ENCODE measurements at places on chromosomes 7 and 10. TPM values are rescaled to one million over a fixed set of nuclear protein-coding genes. Genes with fewer than 3 reads are reported as not detected.
A peak's percentile ranks its signal among the peaks of the same experiment; 100 is the strongest.

Gene PTPN12
- total RNA-seq, result 34.9 TPM

GRCh38 chr7:135359615-135360014, 126.0 kb downstream of the STRA8 start:
- DNase-seq, result no peak

Gene NAT16
- total RNA-seq, result not detected

DNA sequence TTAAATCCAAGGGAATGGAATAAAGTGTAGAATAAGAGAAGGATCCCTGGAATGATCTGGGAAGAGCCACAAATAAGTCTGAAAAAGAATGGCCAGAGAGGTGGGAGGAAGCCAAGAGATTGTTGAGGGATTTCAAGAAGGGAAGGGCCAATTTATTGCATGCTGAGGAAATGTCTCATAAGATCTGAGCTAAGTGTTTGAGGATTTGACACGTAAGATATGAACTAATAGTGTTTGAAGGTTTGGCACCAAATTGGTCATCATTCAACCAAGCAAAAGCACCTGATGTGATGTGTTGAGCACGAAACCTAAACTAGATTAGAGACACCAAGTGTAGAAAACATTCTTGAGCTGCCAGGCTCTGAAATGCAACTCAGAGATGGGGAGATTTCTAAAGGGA, 97.9 kb downstream of the TSPAN12 start:
- DNase-seq, result no peak

Gene SUGCT
- total RNA-seq, result 6.1 TPM

Gene TAS2R4
- 1.5 TPM for total RNA-seq

Gene BBIP1
- 22.5 TPM for total RNA-seq

GRCh38 chr7:121639705-121640104, 233.3 kb upstream of the PTPRZ1 start:
- no peak for DNase-seq

Gene CALML3
- total RNA-seq, result not detected

GRCh38 chr7:96996958-96997511, 8.3 kb upstream of the DLX6 start:
- no peak for DNase-seq

GRCh38 chr7:66668677-66669076, 40.0 kb downstream of the KCTD7 start:
- DNase-seq, result no peak

- DNase-seq, result no peak
These were observed 282.3 kb downstream of the USP6NL start for GRCh38 chr10:11329062-11329673.

DNA sequence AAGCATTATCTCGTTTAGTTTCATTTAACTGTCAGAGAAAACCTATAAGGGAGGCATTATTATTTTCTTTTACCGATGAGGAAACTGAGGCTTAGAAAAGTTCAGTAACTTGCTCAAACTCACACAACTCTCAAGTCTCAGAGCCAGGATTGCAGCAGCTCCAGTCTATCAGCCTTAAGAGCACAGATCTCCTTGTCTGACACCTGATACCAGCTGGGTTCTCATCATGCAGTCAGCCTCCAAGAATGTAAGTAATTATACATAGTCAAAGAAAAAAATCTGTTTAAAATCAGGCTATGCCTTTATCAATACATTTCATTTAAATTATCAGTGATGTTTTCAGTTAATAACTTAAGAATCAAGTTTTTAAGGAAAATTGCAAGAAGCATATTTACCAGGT, 236.6 kb upstream of the TCF7L2 start:
- DNase-seq, result no peak

DNA sequence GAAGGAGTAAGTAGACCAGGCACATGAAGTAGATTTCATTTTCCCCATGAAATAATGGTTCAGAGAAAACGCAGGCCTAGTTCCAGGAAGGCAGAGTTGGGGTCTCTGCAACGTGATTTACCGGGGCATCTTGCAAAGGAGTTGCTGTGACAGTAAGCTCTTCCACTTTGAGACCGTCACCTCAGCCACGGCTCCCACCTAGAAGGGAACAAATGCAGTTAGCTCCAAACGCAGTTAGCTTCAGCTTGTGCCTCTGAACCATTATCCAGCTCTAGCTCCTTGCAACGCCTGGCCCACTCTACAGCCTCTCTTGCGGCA, 7.0 kb upstream of the MYO1G start:
- DNase-seq, result no peak

DNA sequence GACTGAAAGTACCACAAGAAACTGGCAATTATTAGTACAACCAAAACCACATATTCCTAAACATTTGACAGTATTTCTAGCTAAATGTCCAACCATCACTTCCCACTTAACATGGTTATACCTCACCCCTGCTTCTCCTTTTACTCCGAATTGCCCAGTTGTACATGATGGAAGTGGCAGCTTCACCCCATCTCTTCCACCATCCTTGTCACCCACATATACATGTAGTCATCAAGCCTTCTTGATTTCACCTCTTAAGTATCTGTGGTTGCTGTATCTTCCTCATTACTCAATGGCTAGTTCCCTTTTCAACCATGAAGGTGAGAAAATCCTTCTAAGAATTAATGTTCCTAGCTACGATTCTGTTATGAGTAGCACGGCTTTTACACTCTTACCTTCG, 388.2 kb downstream of the CALN1 start:
- no peak for DNase-seq

Gene NPY4R2
- total RNA-seq, result not detected

GRCh38 chr10:21347043-21347784, 178.3 kb downstream of the SKIDA1 start:
- DNase-seq, result no peak

DNA sequence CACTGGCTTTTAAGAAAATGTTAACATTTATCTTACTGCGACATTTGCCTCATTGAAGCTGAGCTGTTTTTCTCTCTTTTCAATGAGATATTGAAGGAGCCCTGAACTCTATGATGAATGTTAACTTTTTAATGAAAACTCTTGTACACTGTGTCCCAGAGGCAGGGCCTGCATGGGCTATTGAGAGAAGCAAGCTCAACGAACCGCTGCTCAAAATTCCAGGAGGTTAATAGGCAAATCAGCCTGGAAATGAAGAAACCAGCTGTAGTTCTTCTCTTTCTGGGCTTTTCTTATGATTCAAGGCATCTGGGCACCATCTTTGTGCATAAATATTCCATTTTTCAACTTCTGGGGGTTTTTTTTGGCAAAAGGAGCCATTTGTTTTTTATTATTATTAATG, 168.4 kb upstream of the NPVF start:
- DNase-seq, result no peak

Gene OTUD1
- total RNA-seq, result 24.1 TPM

DNA sequence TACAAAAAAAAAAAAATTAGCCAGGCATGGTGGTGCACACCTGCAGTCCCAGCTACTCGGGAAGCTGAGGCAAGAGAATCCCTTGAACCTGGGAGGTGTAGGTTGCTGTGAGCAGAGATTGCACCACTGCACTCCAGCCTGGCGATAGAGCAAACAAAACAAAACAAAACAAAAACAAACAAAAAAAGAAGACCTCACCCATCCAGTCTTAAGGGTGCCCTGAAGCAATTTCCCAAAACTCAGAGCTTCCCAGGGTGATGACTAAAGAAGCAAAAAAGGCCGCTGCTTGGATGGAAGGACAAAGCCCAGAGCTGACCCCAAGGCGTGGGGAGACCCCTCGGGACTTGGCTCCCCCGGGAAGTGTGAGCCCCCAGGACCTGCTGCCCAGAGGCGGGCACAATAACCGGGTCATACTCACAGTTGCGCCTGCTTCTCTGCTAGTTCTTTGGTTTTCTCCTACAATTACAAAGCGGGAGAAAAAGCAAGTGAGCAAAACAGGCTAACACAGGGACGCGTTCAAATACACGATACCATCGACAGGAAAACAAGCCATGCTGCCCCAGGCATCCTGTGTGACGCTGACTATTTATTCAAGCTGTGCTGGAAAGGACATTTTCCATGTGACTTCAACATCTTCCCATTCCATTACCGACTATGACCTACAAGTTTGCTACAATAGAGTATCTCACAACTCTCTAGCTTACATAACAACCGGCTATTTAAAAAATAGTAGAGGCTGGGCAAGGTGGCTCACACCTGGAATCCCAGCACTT, 29.9 kb downstream of the PAPOLB start:
- DNase-seq, result no peak

DNA sequence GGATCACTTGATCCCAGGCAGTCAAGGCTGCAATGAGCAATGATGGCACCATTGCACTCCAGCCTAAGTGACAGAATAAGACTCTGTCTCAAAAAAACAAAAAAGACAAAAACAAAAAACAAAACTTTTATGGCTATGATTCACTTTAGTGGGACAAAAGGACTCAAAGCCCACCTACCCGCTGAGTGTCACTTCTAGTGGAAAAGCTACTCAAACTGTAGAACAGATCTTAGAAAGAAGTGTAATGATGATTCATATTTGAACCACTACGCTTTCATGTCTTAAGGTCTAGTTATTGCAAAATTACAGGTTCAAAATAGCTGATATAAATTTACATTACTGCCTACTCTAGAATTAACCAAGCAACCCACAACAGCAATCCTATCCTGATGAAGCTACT, 47.1 kb upstream of the OTUD1 start:
- no peak for DNase-seq

- DNase-seq, result no peak
These were observed 104.5 kb downstream of the NRCAM start for GRCh38 chr7:108351729-108352131.

DNA sequence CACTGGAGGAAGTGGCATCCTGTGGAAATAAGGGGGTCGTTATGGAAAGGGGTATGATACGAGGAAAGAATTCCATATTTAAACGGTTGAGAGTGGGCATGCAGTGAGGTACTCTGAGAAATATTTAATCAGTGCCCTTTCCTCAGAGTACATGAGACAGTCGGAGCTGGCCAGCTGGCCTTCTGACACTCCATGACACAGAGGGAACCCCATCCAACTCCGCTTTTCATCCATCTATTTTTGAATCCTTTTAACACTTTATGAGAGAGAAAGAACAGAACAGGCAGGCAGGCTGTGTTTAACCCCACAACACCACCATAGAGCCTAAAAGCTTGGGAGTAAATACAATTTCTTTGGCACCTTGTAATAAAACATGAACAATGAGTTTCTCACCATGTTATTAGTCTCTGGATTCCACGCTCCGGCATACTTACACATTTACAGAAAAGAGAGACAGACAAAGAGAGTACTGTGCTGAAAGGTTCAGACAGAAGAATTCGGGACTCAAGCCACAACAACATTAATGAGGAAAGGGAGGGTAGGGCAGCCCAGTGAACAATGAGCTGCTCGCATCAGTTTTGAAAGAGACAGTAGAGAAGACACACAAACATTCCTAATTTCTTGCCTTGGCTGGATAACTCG, 124.2 kb upstream of the PDLIM1 start:
- peak; percentile 60 for DNase-seq

- no peak for DNase-seq
These were observed 121.2 kb downstream of the SKAP2 start for GRCh38 chr7:26743205-26743604.

Gene IFT22
- total RNA-seq, result 25.9 TPM

- peak; percentile 71 for DNase-seq
These were observed 3.4 kb downstream of the LRRC27 start for GRCh38 chr10:132335189-132336063.

Gene CPA2
- total RNA-seq, result 0.44 TPM

GRCh38 chr7:14960721-14961120, 58.2 kb upstream of the DGKB start:
- DNase-seq, result no peak

GRCh38 chr10:132643709-132644526, 106.3 kb downstream of the INPP5A start:
- no peak for DNase-seq

GRCh38 chr7:158759245-158759614, 54.6 kb upstream of the NCAPG2 start:
- no peak for DNase-seq

- peak; percentile 14 for DNase-seq
These were observed 826.0 kb downstream of the SORCS1 start for GRCh38 chr10:106338486-106338885.

DNA sequence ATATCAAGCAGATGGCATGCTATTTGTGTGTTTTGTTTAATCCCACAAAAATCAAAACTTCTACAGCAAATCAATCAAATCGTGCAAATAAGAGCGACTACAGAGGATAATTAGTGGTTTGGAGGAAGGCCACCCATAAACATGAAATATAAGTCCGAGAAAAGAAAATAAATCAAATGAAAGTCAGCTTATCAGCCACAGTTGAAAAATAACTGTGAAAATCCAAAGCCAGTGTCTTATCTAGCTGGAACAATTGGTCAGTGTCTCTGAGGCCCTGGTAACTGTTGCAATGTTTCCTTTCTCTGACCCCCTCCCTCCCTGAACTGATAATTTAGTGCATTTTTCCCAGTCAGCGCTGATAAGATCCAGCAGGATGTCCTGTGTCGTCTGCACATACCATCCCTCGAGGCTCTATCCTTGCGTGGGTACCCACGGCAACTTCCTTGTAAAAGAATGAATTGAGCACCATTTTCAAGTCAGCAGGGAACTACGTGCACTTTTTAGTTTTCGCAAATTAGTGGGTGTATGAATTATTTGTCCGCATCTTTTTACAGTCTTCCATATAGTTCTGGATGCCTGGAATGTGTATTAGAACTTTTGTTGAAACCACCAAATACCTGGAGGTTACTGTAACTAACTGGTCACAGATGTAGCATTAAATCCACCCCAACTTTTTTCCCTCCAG, 10.8 kb upstream of the JCAD start:
- no peak for DNase-seq

Gene ITPRIP
- 2.6 TPM for total RNA-seq

GRCh38 chr10:43117777-43118583, 20.3 kb upstream of the CSGALNACT2 start:
- no peak for DNase-seq

DNA sequence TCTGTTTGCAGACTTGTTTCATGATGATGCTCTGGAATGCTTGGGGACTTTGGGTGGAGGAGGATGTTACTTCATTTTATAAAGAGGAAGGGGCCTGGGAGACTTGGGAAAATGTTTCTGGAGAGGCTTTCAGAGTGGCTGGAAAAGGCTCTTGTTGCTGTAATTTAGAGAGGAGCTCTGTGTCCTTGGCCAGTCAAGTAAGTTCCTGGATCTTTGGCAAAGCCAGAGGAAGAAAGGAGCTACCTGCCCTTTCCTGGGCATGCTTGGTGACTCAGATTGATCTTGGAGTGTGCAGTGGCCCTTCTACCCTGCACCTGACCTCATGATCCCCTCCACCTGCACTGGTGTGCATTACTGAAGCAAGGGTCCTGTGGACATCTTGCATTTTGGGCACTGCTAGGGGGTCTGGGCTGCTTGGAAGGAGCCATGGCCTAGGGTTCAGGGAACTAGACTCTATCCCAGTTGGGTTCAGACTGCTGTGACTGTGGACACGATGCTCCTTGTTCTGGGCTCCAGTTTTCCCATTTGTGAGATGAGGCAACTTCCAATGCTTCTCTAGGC, 56.1 kb downstream of the ADCYAP1R1 start:
- no peak for DNase-seq
